Globus pallidus (tissue), 1 donor: ENCODE measurements at places on chromosomes 11 and 22.

GRCh38 chr11:72780296-72781062 lies 13.4 kb downstream of the STARD10 start:
- no peak for DNase-seq

GRCh38 chr11:28673691-28674432 lies 565.7 kb downstream of the METTL15 start:
- DNase-seq = no peak

DNA sequence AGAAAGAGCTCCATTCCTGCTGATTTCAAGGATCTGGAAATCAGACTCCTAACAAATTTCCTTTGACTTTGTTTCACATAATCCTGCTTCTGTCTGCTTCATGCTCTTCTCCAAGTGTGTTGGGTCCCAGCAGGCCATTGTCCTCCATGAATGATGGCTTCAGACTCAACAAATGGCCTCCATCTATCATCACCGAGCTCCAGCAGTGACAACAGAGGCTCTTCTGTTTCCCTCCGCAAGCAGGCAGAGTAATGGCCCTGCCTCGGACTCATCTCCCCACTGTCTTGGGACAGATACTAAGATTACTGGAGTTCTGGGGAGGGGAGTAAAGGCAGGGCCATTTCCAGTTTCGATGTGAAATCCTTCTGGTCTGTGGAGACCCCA lies 127.3 kb downstream of the TENM4 start:
- DNase-seq = peak; percentile 90

- no peak for DNase-seq
Observed at GRCh38 chr22:20571531-20572007, 64.2 kb downstream of the MED15 start.

- DNase-seq = no peak
Observed at GRCh38 chr11:75565221-75565814, 3.3 kb downstream of the SERPINH1 start.

DNA sequence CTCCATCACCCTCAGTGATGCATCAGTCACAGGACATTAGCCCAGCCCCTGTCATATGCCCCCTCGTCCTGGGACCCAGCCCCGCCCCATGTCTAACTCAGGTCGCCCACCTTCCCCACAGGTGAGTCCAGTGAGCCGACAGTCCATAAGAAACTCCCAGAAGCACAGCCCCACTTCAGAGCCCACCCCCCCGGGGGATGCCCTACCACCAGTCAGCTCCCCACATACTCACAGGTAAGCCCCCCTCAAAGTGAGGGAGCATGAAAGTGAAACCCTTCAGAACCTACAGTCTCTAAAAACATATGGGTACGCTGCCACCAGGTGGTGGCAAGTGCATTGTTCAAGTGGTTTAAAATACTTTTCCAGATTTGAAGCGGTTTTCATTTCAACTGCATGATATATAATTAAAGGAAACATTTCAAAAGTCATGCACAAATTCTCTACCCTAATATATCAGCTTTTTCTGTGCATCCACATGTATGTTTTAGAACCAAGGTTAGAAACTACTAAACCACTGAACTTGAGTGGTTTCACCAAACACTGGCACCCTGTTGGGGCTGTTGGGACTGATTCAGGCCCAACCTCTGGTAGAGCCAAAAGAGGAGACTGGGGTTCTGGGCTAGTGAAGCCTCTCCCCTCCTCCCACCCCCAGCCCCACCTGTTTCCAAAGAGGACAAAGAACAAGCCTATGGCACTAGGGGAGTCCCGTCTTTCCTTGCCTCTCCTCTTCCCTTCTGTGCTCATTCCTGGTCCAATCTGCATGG lies 17.3 kb downstream of the EPS8L2 start:
- DNase-seq = peak; percentile 47

DNA sequence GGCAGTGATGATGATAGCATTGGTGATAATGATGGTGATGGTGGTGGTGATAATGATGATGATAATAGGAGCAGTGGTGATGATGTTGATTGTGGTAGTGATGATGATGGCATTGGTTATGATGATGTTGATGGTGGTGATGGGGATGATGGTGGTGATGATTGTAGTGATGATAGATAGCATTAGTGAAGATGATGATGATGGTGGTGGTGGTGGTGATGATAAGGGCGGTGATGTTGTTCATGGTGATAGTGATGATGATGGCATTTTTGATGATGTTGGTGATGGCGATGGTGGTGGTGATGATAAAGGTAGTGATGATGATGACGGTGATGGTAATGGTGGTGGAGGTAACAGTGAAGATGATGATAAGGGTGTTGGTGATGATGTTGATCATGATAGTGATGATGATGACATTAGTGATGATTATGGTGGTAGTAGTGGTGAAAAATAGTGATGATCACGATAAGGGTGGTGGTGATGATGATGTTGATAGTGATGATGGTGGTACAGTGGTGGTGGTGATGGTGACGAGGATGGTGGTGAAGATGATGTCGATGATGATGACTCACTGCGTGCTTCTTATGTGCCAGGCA lies 93.0 kb downstream of the MPPED1 start:
- no peak for DNase-seq
